ENCODE measurements at places on chromosomes 4 and X.

DNA sequence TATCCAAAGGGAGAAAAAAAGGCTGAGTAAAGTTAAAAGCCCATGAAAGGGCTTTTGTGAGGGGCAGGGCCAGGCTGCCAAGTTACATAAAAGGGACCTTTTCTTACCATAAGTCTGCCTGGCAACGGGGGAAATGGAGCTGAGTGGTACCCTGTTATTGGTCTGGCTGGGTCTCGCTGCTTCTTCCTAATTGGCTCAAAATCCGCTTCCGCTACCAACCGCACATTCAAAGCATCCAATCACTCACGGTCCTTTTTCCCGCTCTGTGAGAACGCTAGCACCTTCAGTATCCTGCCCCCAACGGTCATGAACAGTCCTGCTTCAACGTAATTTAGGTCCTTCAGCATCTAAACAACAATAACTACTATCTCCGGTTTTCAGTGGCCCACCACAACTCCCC, 611 bp downstream of the TEX11 start:
- no peak for DNase-seq

DNA sequence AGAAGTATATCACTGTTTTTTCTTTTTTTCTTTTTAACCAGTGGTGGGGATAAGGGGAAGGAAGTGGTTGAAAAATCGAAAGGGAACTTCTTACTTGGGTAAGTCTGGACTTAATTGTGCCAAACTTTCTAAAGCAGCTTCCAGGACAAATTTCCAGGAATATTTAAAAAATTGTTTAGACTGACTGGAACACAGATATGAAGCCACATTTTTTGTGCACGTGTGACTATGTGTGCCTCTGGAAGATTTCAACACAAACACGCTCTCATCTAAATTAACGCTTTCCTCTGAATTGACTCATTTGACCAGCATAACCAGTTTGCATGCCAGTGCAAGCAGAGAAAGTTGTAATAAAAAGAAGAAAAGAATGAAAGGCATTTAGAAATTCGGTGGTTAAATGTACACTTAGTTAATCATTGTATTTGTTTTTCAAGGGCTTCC, 18.8 kb upstream of the YTHDC1 start:
- DNase-seq: peak; percentile 90

DNA sequence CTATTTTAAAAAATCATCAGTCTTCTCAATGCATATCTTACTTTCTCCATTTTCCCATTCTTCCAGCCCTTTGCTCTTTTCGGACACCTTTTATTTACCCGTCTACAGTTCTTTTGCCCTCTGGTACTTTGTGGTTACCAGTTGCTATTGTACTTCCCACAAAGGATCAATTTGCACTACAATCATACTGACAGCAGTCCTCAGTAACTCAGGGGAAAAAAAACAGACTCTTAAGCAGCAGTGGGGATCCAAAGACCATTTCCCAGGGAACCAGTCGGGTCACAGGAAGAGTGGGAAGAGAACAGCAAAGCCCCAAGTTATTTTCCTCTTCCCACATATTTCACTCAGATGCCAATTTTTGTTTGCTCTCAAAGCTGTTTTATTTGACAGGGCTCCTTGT, 23.1 kb downstream of the DMD start:
- no peak for DNase-seq

DNA sequence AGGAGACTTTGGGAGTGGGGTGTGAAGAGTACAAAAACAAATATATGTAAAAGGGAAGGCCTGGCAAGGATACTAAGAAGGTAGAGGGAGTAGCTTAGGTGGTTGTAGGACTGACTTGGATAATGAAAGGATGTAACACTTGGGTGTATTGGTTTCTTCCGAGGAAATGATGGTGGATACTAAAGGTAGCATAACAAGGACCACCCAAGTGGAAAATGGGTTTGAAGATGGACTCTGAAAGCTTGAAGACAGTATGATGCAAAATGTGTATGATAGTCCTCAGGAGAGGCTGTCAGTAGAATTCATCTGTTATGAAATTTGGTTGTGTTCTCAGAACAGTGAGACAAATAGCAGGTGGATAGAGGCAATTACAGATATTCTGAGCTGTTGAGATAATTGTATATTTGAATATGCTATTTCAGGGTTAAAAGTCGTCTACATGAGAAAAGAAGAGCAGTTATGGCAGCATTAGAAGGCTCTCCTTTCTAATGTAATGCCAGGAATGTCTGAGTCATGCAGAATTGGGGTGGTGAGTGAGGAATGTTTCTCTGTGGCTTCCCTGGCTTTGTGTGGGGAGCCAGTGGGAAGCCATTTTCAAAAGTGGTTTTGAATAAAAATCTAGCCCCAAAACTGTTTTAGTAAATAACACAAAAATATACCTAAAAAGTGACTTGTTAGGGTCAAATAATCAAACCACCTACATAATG, 75.6 kb downstream of the FHIP1A start:
- DNase-seq: peak; percentile 62

DNA sequence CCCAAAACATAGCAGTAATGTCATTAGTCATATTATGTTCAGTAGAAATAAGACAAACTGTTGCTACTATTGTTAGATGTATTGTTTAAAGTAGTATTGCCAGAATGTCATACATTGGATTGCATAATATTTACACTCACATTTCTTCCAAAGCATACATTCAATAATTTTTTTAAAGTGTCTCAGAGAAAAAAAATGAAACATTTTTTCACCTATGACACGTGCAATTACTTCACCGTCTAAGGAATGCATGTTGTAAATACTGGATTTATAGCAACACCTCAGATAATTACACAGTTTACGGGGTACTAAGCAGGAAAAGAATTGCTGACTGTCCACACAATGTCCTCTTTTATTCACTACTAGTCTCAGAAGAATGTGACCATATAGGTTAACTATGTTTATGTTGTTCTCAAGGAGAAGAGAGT, 162.1 kb downstream of the PCDH18 start:
- DNase-seq: peak; percentile 44

GRCh38 chrX:619451-619811, 11.2 kb upstream of the SHOX start:
- no peak for DNase-seq

- DNase-seq: no peak
Observed at GRCh38 chr4:101701551-101701950, 89.0 kb upstream of the BANK1 start.

- no peak for DNase-seq
Observed at GRCh38 chr4:160423879-160424451, 1321.1 kb downstream of the RAPGEF2 start.

DNA sequence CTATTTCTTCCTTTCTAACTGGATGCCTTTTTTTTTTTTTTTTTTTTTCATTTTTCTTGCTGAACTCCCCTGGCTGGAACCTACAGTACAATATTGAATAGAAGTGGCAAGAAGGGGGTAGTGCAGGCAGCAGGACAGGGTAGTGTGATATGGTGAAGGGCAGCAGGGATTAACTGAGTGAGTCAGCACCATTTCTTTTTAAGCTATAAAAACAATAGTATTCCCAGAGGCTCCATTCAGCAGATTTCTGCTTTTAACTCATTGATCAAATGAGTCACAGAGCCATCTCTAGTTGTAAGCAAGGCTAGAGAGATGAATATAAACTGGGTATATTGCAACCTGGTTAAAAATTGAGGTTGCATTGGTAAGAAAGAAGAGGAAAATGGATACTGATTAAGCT, 53.6 kb upstream of the SETD7 start:
- no peak for DNase-seq

- DNase-seq: peak; percentile 80
Observed at GRCh38 chrX:39907964-39908661, 189.6 kb downstream of the BCOR start.

Measured in BJ (cell line).